CD8-positive, alpha-beta T cell (primary cell): ENCODE measurements at places on chromosomes 16 and 17. TPM values are rescaled to one million over a fixed set of nuclear protein-coding genes. Genes with fewer than 3 reads are reported as not detected.

- no peak for DNase-seq
Observed at GRCh38 chr17:6021627-6022026, 48.6 kb upstream of the WSCD1 start.

DNA sequence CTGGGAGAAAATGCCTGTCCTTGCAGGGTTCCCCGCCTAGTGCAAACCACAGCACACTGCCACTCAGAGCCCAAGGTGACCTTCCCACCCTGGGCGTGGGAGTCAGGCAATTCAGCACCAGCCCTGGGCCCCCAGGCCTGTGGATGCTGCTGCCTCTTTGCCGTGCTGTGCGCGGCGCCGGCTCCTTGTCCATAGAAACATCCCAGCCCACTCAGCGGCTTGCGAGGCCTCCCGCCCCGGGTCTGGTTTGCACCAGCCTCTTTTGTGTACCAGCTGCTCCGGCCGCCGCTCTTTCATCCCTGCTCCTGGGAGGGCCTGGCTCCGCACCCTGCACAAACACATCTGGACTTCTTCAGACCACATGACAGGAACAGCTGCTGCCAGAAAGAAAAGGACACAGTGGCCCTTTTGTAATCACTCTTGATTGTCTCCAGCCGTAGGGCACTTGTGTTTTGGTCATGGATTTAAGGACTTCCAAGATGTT is 75.4 kb upstream of the SDK2 start:
- DNase-seq = no peak

DNA sequence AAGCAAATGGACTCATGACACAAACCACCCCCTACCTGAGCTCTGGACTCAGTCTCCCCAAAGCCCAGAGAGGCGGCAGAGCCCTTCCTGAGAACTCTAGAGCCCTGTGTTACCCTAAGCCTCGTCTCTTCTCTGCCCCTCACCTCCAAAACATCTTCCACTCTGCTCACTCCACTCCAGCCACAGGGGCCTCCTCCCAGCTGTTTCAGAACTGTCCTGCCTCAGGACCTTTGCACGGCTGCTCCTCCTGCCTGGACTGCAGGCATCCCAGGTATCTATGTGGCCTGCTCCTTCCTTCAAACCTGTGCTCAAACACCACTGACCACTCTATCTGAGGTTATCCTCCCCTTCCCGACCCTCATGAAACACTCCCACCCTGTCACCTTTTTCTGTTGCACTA is 12.9 kb upstream of the LITAF start:
- no peak for DNase-seq

- no peak for DNase-seq
Observed at GRCh38 chr17:36944553-36944952, 4.2 kb upstream of the AATF start.

- no peak for DNase-seq
Observed at GRCh38 chr17:57988301-57989250, 522 bp upstream of the VEZF1 start.

DNA sequence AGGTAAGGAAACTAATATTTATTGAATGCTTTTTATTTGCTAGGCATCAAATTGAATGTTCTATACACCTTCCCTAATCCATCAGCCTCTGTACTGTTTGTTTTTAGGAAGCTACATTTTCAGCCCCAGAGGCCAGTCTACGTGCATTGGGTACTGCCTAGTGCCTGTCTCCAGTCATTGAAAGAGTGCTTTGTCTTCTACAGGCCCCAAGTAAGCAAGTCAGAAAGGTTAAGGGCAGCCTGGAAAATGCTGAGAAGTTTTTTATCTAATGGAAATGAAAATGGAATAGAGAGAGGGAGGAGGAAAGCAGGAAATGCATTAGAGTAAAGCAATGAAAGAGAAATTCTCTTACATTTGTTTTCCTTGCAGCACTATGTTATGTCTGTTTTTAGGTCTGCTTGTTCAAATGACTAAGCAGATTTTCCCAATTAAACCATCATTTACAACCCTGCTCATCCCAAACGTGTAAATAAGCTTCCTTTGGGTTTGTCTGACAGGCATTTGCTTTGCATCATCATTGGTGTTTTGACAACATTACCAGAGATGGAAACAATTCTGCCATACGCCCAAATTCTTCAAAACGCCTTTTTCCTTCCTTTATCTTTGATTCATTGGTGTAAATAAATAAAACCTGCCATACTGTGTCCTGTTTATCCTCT is 116.0 kb upstream of the GOT2 start:
- no peak for DNase-seq

- no peak for DNase-seq
Observed at GRCh38 chr16:2473446-2473926, 1.4 kb upstream of the TBC1D24 start.

- no peak for DNase-seq
Observed at GRCh38 chr17:45748731-45749310, 35.3 kb upstream of the CRHR1 start.

DNA sequence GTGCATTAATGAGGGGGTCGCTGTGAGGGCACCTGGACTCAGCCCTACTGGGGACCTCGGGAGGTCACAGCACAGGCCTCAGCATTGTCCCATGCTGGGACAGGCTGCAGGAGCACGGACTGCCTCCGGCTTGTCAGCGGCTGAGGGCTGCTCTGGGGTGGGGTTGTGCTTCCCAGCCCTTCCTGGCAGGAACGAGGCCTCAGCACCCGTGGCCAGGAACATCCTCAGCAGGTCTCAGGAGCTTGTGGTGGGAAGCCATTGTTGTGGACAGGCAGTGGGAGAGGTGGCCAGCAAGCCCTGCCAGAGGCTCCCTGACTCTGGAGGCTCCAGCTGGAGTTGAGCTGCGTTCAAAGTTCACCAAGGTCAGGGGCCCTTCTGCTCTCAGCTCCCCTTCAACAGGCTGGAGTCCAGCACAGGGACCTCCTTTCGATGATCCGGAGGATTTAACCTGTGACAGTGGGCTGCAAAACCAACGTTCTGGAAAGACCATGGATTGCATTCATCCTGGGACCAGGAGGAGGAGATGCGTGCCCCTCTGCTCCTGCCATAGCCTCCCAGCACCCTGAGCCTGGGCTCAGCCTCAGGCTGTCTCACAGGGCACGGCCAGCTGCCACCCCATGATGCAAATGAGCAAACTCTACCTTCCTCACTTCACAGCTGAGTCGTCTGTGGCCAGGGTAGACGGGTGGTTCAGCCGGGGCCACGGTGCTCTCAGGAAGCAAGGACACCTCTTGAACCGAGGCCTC is 32.6 kb downstream of the FOXL1 start:
- DNase-seq = no peak

GRCh38 chr16:21336231-21336630 is 58.1 kb upstream of the CRYM start:
- DNase-seq = no peak

- DNase-seq = no peak
Observed at GRCh38 chr17:67050471-67051154, 6.3 kb downstream of the CACNG1 start.

DNA sequence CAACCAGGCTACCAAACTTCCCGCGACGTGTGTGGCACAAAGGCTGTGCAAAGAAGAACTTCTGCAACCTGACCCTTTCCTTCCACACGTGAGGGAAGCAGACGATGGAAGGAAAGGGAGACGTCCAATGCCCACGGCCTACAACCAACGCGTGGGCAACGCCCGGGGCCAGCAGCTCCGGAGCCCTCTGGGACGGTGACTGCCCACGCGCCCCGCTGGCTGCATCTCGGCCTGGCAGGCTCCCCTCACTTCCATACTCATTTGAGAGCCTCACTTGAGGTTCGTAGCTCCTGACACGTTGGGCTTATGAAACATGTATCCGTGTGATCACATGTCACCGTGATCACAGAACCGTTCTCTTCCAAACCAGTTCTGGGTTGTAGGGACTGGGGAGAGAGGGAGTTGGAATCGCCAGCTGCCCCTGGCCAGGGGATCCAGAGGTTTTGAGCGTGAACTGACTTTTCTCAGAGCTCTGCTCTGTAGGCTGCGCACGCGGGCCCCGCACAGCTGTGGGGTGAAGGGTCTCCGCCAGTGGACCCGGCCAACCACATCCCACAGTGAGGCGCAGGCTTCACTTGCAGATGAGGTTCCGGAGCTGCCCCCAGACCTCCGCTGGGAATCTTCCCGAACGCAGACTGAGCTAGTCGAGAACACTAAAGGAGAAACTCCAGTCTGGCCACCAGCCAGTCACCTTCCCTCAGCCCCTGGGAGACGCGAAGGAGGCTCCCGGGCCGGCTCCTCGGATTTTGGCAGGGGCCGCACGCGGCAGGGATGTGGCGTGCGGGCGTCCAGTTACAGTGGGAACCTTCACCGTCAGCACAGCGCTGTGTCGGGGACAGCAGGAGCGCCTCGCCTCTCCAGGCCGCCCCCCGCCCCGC is 1.0 kb downstream of the LMF1 start:
- no peak for DNase-seq

DNA sequence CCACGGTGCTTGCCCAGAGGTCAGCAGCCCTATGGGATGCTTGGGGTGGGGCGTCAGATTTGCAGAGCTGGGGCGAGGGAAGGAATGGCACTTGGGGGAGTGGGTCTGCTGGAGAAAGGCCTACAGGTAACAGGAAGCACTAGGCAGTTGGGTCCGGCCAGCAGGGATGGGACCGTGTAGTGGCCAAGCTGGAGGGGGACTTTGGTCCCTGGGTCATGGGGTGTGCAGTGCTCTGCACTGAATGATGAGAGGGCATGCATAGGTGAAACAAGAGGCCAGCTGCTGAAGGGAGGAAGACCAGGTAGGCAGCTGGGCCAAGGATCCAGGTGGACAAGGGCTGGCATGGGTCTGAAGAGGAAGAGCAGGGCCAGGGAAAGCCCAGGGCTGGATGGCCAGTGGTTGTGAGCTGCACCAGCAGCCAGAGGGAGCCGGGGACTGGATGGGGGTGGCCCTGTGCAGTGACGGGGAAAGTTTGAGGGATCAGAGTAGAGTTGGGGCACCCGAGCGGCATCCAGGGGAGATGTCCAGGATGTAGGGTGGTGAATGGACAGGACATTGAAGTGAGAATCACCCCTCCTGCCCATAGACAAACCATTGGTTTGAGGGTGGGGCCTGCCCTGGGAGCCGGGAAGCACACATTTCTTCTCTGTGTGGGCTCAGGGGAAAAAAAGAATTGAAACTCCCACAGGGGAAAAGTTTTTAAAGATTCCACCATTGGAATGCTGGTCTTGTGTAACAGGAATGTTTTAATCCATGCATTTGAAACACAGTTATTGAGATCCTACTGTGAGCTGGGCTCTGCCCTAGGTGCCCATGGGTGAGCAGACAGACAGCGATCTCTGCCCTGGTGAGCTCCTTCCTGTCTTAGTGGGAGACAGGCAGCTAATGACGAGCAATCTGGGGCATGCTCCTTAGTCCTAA is 25.1 kb downstream of the RAI1 start:
- DNase-seq = no peak

- no peak for DNase-seq
Observed at GRCh38 chr17:76297436-76297835, 10.6 kb downstream of the QRICH2 start.

GRCh38 chr16:2159175-2159838 is 3.7 kb downstream of the TRAF7 start:
- DNase-seq = no peak

DNA sequence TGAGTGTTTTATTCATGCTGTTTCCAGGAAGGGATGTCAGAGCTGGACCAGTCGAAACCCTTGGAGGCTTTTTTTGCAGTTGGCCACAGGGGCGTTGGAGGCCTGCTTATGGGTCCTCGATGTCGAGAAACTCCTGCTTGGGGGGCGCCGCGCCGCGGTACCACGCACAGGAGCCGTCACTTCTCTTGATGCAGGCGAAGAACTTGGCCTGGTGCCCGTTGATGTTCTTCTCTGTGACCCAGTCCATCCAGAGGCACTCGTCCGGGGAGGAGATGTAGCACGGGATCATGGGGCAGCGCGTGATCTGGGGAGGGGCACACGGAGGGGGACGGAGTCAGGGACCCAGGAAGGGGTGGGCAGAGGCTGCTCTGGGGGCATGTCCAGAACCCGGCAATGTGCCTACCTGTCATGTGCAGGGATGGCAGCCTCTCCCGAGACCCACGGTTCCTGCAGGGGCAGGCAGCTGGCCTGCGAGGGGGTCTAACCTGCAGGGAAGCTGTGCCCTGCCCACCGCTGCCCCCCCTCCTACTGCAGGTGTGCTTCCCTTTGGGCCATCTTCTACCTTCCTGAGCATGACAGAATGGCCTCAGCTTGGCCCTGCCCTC is 15.0 kb upstream of the USP36 start:
- DNase-seq = no peak

DNA sequence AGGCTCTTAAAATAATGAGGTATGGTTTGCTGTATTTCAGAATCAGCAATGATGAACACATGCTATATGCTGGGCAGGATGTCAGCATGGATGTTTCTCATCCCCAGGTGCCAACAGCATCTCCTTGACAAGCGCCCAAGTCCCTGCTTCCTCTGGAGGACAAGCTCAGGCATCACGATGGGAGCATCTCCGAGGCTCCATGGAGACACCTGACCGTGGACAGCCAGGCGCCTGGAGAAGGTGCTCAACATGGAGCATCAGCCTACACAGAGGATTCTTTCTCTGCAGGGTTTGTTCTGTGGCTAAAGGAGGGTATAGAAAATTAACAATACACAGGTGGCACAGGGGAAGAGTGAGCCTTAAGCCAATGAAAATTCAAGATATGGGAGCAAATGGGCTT is 72.1 kb downstream of the SLC5A11 start:
- DNase-seq = no peak

DNA sequence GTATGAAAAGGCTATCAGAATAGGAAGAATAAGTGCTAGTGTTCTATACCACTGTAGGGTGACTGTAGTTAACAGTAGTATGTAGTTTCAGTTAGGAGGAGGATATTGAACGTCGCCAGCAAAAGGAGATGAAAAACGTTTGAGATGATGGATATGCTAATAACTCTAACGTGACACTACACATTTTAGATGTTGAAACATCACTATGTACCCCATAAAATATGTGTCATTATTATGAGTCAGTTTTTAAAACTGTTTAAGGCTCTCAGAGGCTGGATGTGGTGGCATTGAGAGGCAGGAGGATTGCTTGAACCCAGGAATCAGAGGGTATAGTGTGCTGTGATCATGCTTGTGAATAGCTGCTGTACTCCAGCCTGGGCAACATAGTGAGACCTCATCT is 31.8 kb downstream of the UBN1 start:
- DNase-seq = no peak

Gene GRIN2A
- not detected for total RNA-seq

Gene ABCA8
- total RNA-seq = not detected

Gene CRYM
- not detected for total RNA-seq

Gene COX11
- total RNA-seq = 27.4 TPM

Gene XYLT2
- 9.4 TPM for total RNA-seq

Gene MYH3
- 3.2 TPM for total RNA-seq

Gene UNC119
- 48.9 TPM for total RNA-seq

Gene DHX40
- 72.7 TPM for total RNA-seq

Gene WNT9B
- not detected for total RNA-seq

Gene KAT8
- total RNA-seq = 107 TPM

Gene KRT222
- not detected for total RNA-seq

Gene LRRC46
- total RNA-seq = 0.43 TPM

Gene ABCC3
- total RNA-seq = not detected

Gene KRTAP17-1
- total RNA-seq = not detected

Gene OGFOD1
- 21.5 TPM for total RNA-seq

Gene LRRC75A
- 1.7 TPM for total RNA-seq

Gene USP43
- 0.30 TPM for total RNA-seq

Gene ZG16
- not detected for total RNA-seq

Gene NUTF2
- total RNA-seq = 23.6 TPM
